Central memory CD4-positive, alpha-beta T cell (primary cell): ENCODE measurements at places on chromosomes 4 and X.
A peak's percentile ranks its signal among the peaks of the same experiment; 100 is the strongest.

DNA sequence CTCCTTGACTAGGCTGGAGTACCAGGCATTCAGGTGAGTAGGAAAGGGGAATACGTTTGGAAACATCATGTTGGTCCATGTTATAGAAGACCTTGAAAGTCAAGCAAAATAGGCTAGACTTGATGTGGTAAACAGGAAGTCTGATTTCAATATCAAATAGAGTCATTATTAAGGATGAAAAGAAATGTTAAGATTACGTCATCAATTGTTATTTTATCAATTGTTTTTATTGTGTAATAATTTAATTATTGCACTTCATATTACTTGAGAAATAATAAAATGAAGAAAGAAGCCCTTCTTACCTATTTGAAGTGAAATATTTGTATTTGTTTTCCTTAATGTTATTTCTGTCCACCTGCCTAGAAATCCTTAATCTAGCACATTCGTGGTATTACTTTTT lies 361.0 kb upstream of the HAND2 start:
- DNase-seq = no peak

DNA sequence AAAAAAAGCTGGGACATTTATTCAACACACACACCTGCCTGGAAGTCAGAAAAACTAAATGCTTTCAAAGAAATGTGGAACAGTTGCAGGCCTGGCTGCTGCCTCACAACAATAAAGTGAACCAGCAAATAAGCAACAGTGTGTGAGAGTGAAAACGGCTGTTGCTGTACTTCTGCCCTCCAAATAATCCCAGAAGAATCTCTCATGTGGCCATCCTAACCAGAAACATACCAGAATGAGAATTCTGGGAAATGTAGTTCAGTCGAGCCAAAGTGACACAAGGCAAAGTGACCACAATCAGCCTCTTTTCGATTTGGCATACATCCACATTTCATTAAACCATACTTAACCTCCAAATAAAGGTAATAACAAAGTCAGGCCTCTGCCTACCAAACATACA lies 204.5 kb downstream of the SLC7A11 start:
- no peak for DNase-seq

GRCh38 chr4:179110356-179110755 lies 1668.1 kb upstream of the AGA start:
- no peak for DNase-seq

GRCh38 chr4:55173580-55173979 lies 48.2 kb upstream of the KDR start:
- DNase-seq = no peak

DNA sequence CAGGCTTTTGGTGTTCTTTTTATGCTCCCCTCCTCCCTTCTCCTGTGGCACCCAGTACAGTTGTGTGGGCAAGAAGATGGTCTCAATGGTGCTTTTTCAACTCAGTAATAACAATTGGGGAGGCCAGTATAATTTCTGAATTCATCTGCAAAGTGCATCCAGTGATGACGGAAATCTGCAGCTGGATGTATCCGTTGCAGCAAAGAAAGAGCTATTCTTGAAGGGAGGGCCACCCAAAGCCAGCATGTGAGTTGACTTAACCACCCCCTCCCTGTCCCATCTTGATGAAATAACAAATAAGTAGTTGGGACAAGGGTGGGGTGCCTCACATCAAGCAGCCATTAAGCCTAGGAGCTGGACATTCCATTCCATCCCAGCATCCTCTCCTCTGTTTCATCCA lies 30.7 kb downstream of the TSC22D3 start:
- no peak for DNase-seq

- DNase-seq = no peak
These were observed 111.8 kb downstream of the EFNB1 start for GRCh38 chrX:68940601-68941000.

- DNase-seq = no peak
These were observed 48.9 kb upstream of the GRID2 start for GRCh38 chr4:92254767-92255442.

DNA sequence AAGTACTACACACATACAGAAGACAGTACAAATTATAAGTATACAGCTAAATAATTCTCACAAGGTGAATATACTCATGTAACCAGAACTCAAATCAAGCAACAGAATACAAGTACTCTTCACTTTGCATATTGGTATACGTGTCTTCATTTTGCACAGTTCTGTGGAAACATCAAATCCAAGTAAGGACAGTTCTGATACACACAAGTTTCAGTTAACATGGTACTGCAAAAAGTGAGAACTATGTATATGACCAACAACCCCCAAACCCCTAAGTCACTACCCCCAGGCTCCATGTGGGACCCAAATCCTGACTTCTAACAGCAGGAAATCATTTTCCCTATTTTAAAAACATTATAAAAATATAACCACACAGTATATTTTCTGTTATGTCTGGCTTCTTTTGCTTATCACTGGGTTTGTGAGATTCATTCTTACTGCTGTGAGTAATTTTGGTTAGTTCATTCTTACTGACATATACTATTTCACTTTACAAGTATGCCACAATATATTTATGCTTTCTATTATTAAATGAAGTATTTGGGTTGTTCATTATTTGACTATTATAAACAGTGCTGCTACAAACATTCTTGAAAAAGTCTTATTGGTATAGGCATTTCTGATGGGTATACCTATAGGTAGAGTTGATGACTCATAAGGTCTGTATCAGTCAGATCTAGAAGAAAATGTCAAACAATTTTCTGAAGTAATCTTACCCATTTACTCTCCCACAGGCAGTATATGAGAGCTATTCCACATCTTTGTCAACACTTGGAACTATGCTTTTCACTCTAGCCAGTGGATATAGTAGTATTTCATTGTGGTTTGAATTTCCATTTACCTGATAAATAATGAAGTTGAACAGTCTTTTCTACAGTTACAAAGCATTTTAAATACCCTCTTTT lies 47.0 kb downstream of the SCLT1 start:
- no peak for DNase-seq

GRCh38 chr4:98710831-98711230 lies 52.4 kb upstream of the TSPAN5 start:
- no peak for DNase-seq

- no peak for DNase-seq
These were observed 330.5 kb downstream of the STPG2 start for GRCh38 chr4:97812768-97813167.

DNA sequence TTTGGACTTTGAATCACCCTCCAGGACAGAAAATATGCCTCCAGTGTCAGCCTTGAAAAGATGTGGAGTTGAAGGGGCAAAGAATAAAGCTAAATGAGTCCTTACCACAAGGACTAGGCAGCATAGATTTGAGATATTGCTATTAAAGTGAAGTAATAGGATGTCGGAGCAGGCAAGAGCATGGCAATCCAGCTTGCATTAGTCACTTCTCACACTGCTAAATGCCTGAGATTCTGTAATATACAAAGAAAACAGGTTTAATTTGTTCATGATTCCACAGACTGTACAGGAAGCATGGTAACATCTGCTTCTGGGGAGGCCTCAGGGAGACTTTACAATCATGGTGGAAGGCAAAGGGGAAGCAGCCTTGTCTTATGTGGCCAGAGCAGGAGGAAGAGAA lies 109.8 kb upstream of the PCDH7 start:
- DNase-seq = no peak

GRCh38 chr4:15725608-15726007 lies 22.7 kb downstream of the BST1 start:
- DNase-seq = peak; percentile 45

- no peak for DNase-seq
These were observed 1.7 kb upstream of the CNOT6L start for GRCh38 chr4:77820649-77821561.

DNA sequence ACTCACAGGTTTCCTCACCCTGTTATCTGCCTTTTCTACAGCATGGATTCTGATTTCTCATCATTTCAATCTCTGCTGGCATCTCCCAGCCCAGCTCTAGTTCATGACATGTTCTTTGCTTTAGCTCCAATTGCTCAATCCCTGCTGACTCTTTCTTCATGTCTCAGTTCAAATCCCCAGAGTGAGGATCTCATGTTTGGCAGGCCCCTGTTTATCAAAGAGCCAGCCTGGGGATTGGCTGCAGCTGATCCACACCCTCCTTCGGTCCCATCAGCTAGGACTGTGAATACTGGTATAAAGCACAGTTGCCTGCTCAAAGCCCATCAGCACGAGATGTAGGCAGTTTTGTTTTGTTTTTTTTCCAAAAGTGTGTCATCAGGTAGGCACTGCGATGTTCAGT lies 14.4 kb upstream of the CC2D2A start:
- no peak for DNase-seq

DNA sequence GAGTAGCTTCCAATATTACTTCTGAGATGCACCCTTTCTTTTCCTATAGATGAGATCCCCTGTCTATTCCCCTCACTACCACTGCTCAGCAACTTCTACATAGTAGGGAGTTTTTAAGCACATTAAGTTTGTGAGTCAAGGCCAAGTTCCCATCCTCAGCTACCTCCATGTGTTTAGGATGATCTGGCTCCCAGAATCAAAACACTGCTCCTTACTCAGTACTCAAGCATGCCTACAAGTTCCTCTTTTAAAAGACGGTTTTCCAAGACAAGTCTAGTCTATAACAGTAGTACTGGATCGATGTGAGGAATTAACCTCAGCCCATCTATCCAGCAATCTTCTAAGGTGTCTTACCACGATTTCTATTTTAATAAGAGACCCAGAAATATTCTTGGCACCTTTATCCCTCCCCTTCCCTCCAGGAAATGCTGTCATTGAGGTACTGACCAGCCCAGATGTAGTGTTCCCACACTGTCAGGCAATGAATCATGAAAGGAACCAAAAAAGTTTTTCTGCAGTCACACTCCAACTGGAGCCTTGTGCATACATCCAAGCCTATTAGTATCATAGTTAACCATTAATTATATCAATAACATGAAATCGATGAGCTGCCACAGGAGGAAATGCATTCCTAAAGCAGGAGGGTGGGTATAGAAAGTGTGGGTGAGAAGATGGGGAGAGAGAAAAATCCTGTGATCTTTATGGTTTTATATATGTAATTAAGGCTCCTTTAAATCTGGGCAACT lies 29.6 kb downstream of the AREG start:
- DNase-seq = no peak

GRCh38 chr4:156228676-156229075 lies 275.0 kb upstream of the CTSO start:
- DNase-seq = no peak

- no peak for DNase-seq
These were observed 689 bp downstream of the METAP1 start for GRCh38 chr4:98996056-98996764.
